ENCODE measurements at places on chromosomes 7 and 10. TPM values are rescaled to one million over a fixed set of nuclear protein-coding genes. Genes with fewer than 3 reads are reported as not detected.

GRCh38 chr10:59907918-59908807 lies 1.8 kb upstream of the CCDC6 start:
- peak; percentile 30 for DNase-seq

GRCh38 chr7:131186816-131187215 lies 140.9 kb upstream of the MKLN1 start:
- DNase-seq: no peak

DNA sequence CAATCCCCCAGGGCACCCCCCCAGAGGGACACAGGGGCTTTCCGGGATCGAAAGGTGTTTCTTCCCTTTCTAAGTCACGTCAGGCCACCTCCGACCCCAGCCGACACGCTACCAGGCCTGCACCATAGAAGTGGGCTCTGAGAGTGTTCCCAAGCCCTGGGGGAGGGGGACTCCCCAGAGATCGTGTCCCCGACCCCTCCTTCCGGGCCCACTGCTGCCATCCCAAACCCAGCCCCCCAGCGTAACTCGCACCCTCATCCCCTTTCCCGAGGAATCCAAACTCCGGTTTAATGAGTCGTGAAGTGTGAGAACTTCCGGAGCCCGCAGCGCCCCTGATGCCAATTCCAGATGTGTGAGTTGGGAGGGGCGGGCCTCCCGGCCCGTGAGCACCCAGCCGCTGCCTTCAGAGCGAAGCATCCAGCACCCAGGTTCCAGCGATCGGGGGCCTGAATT lies 11.3 kb downstream of the UNCX start:
- DNase-seq: no peak

The TMEM236 gene
- 0.11 TPM for total RNA-seq

- DNase-seq: no peak
Measured at GRCh38 chr7:137990251-137990941, 11.5 kb downstream of the CREB3L2 start.

DNA sequence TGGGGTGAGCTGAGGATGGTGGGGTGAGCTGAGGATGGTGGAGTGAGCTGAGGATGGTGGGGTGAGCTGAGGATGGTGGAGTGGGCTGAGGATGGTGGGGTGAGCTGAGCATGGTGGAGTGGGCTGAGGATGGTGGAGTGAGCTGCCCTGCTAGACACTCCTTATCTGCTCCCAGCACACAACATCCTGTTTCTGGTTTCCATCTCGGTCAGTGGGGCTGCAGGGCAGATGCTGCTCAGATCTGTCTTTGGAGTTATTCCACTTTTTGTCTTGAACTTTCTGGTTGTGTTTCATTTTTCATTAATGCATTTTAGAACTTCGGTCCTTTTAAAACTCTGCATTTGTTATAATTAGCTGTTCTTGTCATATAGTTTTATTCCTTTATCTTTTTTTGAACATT lies 67.9 kb upstream of the ANTXRL start:
- no peak for DNase-seq

GRCh38 chr10:60777696-60778213 lies 523 bp upstream of the CDK1 start:
- DNase-seq: no peak

GRCh38 chr7:154931906-154932305 lies 71.0 kb downstream of the PAXIP1 start:
- DNase-seq: no peak

- no peak for DNase-seq
Measured at GRCh38 chr10:133419211-133419950, 5.0 kb downstream of the SPRN start.

GRCh38 chr7:121382473-121382872 lies 13.6 kb downstream of the FAM3C start:
- DNase-seq: no peak

GRCh38 chr7:282621-283020 lies 7.3 kb upstream of the FOXL3 start:
- DNase-seq: no peak

The STK31 gene
- total RNA-seq: not detected

The NCF1 gene
- total RNA-seq: 1.1 TPM

DNA sequence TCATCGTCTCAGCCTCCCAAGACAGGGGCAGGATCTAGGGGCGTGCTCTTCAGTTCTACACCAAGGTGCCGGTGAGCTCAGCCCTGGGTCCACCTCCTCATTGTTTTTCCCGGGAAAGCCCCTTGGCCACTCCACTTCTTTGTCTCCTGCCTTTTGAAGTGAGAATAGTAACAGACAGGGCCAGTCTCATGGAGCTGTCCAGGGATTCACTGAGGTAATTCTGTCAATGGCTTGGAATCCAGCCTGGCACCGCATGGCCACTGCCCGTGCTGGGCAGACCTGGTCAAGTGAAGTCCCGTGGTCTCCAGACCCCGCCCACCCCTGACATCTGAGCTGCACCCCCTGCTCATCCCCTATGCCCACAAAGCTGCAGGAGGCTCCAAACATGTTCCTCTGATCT lies 138.9 kb downstream of the TNS3 start:
- no peak for DNase-seq

All from activated T-cell treated with anti-CD3 and anti-CD28 coated beads, Interleukin-2, amount 50 U/mL, for 4 hours (primary cell).